ENCODE measurements at places on chromosomes 1 and 21.

DNA sequence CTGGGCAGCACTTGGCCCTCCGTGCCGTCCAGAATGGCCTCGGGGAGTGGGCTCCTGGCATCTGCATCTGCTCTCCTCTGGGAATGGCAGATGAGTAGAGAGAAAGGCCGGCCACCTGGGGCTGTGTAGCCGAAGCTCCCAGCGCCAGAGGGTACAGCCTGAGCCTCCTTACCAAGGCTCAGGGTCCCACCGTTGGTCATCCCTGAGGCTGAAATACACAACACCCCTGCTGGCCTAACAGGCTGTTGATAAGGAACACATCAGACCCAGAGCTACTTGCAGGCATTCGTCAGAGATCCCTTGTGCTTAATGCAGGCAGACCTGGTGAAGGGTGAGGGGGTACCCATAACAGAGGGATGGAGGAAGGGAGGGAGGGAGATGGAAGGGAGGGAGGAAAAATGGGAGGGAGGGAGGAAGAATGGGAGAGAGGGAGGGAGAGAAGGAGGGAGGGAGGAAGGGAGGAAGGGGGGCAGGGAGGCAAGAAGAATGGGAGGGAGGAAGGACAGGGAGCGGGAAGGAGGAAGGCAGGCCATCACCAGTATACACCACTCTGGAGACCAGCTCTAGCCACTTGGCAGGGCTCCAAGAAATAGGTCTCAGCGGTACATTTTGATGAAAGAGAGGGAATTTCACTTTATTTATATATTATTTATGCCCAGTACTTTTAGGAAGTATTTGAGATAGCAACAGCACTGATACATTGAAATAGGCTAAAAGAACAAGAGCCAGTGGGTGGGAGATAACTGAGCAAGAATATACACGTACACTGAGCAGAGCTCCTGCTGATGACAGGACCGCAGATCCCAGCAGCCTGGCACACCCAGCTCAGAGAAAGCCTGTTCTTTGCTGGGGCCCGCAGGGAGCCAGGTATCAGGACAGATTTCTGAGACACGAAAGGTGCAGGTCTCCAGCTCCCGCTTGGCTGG, 315.0 kb upstream of the VAMP3 start:
- DNase-seq, result no peak

DNA sequence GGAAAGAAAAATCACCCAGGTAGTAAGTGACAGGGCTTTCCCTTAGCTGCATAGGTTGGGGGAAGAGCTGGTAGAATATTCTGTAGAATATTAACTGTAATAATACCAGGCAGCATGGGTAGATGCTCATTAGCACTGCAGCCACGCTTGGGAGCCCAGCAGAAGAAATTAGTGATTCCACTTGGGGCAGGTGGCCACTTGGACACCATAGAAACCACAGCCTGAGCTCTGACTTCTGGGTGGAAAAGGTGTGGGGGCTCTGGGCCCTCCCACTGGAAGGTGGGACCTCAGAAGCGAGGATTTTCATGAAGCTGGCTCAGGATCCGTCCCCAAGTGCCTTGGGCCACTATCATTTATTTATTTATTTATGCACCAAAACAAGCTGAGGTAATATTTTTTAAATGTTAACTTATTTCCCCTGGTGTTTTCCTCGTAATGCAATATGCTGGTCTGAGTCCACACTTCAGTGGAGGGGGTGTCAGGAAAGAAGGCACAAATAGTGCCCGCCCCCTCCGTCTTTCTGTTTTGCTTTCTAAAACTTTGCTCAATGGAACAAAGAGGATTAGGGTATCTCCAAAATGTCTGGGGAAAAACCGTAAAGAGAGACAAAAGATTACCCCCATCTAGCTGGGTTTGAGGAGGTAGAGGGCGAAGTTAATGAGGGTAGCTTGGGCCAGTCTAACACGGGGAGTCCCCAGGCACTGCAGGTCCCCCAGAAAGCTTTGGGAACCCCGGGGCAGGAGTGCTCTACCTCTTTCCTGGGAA, 75.2 kb upstream of the GADD45A start:
- DNase-seq, result no peak

- DNase-seq, result peak; percentile 48
Measured at GRCh38 chr1:207822124-207822601, 70.3 kb downstream of the CD46 start.

GRCh38 chr1:243422362-243422761, 166.5 kb downstream of the SDCCAG8 start:
- no peak for DNase-seq

DNA sequence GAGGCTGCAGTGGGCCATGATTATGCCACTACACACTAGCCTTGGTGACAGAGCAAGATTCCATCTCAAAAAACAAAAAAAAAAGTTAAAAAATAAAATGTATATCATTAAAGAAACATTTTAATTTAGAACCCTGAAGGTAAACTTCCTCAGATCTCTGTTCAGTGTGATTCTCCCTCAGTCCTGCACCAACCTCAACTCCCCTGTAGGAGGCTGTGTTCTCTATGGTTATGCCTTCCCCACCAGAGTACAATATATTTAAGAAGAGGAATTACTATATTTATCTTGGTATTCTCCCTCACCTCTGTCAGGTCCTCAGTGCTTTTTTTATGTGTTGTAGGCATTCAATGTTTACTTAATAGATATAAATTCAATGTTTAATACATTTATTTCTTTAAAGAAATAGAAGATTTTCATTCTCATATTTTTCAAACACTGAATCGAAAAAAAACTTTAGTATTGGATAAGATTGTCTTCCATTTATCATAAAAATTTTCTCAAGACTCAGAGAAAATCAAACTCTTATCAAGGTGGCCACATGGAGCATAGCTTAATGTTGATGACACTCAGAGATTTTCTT, 4.8 kb upstream of the LRRC8B start:
- no peak for DNase-seq

DNA sequence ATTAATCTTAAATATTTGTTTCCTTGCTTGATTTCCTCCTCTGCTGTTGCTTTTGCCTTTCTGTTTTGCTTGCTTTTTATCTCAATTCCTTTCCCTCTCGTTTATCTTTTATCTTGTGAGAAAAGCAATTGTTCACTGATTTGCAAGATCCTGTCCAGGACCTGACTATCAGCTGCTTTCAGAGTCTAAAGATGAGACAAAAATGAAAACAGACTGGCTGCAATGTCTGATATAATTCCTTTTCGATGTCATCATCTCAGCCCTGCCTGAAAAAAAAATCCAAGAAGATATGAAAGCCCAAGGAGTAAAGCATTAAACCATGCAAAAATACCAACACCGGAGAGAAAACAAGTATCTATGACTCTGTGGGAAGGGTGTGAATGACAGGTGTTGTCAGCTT, 225.5 kb downstream of the PATJ start:
- DNase-seq, result no peak

- no peak for DNase-seq
Measured at GRCh38 chr21:44763050-44763378, 38.6 kb downstream of the UBE2G2 start.

DNA sequence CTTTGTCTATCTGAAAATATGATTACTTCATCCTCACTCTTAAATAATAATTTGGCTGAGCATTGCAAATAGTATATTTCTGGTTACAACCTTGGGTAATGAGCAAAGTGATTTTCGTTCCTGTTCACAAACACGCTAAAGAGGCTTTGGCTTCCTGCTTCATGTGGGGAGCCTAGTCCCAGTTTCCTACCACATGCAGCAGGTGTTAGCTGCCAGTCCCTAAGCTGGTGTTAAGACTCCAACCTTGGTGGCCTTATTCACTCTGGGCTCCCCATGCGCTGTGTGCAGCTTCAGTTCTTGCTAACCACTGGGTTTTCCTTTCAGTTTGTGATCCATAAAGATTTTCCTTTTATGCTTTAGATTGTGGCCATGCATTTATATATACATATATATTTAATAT, 56.7 kb upstream of the BARHL2 start:
- no peak for DNase-seq

Data from ureter (tissue), 1 donor.